Activated naive CD4-positive, alpha-beta T cell treated with anti-CD3 and anti-CD28 coated beads for 36 hours (primary cell): ENCODE measurements at places on chromosomes 4 and X. TPM values are rescaled to one million over a fixed set of nuclear protein-coding genes. Genes with fewer than 3 reads are reported as not detected.

SLC16A2 gene
- 0.19 TPM for total RNA-seq

SMIM10 gene
- total RNA-seq: 1.0 TPM

LONRF3 gene
- total RNA-seq: 5.4 TPM

DUSP9 gene
- total RNA-seq: not detected

- H3K36me3 ChIP-seq: no peaks in the 10 kb centered on the region
- no peaks in the 10 kb centered on the region for H3K27me3 ChIP-seq
- no peaks in the 10 kb centered on the region for H3K4me1 ChIP-seq
- H3K4me3 ChIP-seq: no peak overlapping the region
- DNase-seq: no peak
Observed at GRCh38 chrX:22603060-22603459, 330.3 kb downstream of the CBLL2 start.

DNA sequence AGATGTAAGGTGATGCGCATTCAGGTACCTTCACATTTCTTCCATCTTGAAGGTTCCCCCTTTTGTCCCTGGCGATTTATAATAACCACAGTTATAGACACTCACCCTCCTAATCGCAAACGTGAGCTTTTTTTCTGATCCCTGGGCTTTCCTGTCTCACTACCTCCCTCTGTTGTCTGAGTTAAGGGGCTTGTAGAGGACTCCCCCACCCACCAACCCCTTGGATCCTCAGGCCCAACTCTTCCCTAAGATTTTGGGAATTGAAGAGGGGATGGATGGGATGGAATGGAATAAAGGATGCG is 1.4 kb downstream of the CNKSR2 start:
- peaks cover 33% of the 10 kb centered on the region for H3K4me1 ChIP-seq
- no peak overlapping the region for H3K27ac ChIP-seq
- peak overlapping the region; percentile 92 for H3K4me3 ChIP-seq
- H3K36me3 ChIP-seq: no peaks in the 10 kb centered on the region
- peak; percentile 4 for DNase-seq

GRCh38 chr4:6878451-6879059 is 31.1 kb upstream of the TBC1D14 start:
- no peaks in the 10 kb centered on the region for H3K27me3 ChIP-seq
- no peak overlapping the region for H3K4me3 ChIP-seq

GRCh38 chr4:68373513-68373912 is 23.6 kb upstream of the YTHDC1 start:
- DNase-seq: peak; percentile 78
- H3K4me3 ChIP-seq: peak overlapping the region; percentile 65
- peak overlapping the region; percentile 24 for H3K27ac ChIP-seq
- H3K36me3 ChIP-seq: no peaks in the 10 kb centered on the region
- H3K27me3 ChIP-seq: no peaks in the 10 kb centered on the region

DNA sequence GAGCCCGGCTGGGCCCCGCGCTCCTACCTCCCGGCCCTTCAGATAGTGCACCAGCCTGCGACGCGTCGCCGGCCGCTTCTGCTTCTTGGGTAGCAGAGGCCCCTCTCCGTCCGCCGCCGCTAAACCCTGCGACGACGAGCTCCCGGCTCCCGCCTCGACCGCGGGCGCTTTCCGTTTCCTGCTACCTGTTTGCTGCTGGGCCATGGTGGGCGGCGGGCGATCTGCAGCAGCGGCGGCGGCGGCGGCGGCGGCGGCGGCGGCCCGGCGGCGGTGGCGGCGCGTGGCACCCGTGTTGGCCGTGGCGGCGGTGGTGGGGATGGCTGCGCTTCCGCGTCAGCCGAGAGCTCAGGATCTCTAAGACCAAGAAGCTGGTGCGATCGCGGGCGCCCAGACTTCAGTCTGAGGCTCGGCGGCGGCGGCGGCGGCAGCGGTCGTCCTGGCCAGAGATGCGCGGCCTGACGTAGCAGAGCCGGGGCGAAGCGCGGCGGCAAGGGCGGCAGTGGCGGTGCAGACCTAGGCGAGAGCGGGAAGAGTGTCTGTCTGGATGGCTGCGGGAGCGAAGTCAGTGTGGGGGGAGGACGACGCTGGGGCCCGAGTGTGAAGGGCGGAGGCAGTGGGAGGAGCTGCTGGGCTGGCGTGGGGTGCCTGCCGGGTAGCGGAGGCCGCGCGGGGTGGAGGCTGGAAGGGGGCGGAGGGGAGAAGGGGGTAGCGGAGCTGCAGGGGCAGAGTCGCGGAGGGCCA is at the start of gene DCAF12L2:
Gene DCAF12L2, minus strand, starts transcription at position 569 of the 741 bp plus-strand sequence. Its CDS starts 365 bp downstream, at position 204.
- H3K36me3 ChIP-seq: no peaks in the 10 kb centered on the region
- H3K27me3 ChIP-seq: peaks cover 24% of the 10 kb centered on the region
- H3K27ac ChIP-seq: no peak within 1 kb of the TSS

GRCh38 chr4:53479736-53480525 is 102.5 kb downstream of the FIP1L1 start:
- no peak overlapping the region for H3K27ac ChIP-seq
- H3K36me3 ChIP-seq: no peaks in the 10 kb centered on the region
- peaks cover 17% of the 10 kb centered on the region for H3K27me3 ChIP-seq
- no peak overlapping the region for H3K4me3 ChIP-seq
- no peak for DNase-seq
- H3K4me1 ChIP-seq: no peaks in the 10 kb centered on the region

DNA sequence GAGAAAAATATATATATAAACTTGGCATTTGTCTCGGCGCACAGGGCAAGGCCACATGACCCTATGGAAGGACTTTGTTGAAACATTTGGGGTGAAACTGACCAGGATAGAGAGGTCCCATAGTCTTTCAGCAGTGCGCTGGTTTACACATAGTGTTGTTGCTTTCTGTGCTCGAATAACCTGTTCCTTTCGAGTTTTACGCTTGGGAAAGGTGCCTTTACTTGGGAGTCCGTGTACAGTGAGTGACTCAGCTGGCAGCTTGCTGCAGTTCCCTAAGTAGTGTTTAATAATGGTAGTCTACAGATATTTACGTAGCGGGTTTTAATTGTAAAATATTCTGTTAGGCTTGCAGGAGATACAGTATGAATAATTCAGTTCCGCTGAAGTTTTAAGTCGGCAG is 578 bp downstream of the APOOL start:
- H3K27ac ChIP-seq: peak overlapping the region; percentile 71
- no peak for DNase-seq
- H3K4me3 ChIP-seq: peak overlapping the region; percentile 84
- peaks cover 4% of the 10 kb centered on the region for H3K36me3 ChIP-seq
- H3K27me3 ChIP-seq: no peaks in the 10 kb centered on the region

GRCh38 chr4:23759066-23759465 is 130.8 kb downstream of the PPARGC1A start:
- no peak overlapping the region for H3K4me3 ChIP-seq
- H3K4me1 ChIP-seq: no peaks in the 10 kb centered on the region
- DNase-seq: no peak

DNA sequence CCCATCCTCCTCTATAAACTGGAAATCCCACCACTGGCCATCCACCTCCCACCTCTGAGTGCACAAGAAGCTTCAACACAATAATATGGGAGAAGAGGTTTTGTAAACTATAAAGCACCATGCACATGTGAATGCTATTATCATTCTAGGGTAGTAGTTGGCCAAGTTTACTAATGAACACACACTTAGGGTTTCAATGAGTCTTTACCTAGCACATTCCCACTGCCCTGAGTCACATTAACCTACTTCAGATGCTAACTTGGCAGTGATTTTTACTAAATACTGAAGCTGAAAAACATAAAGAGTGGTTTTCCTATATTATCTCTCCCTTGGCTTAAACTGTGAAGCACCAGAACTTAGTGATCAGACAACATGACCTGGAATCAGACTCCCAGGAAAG is 93.9 kb downstream of the SH3KBP1 start:
- no peak for DNase-seq
- H3K27me3 ChIP-seq: no peaks in the 10 kb centered on the region
- peaks cover 10% of the 10 kb centered on the region for H3K36me3 ChIP-seq
- peaks cover 63% of the 10 kb centered on the region for H3K4me1 ChIP-seq
- H3K27ac ChIP-seq: peak overlapping the region; percentile 56

DNA sequence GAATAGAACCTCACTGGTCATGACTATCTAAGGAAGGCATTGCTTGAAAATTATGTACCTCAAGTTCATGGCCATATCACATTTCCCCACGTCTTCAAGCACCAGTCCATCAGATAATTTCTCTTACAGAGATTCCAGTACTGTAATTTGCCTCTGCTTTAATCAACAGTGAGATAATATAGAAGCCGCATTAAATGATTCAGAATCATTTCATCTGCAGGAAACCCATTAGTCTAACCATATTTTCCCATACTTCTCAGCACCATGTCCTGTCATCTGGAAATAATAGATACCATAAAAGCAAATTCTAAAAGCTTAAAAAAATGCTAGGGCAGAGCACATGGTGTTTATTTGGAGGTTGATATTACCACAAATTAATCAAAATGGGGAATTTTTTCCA is 310.3 kb upstream of the SLIT2 start:
- H3K4me1 ChIP-seq: no peaks in the 10 kb centered on the region
- no peak overlapping the region for H3K27ac ChIP-seq
- DNase-seq: no peak
- no peak overlapping the region for H3K4me3 ChIP-seq
- no peaks in the 10 kb centered on the region for H3K36me3 ChIP-seq

GRCh38 chr4:185787926-185788679 is 23.9 kb downstream of the SORBS2 start:
- no peak overlapping the region for H3K4me3 ChIP-seq
- DNase-seq: no peak
- H3K27me3 ChIP-seq: peaks cover 7% of the 10 kb centered on the region
- peaks cover 4% of the 10 kb centered on the region for H3K4me1 ChIP-seq

GRCh38 chrX:101564651-101565050 is 14.3 kb downstream of the ARMCX1 start:
- H3K4me3 ChIP-seq: no peak overlapping the region
- H3K4me1 ChIP-seq: no peaks in the 10 kb centered on the region
- no peak for DNase-seq
- H3K27ac ChIP-seq: no peak overlapping the region
- H3K36me3 ChIP-seq: no peaks in the 10 kb centered on the region
- H3K27me3 ChIP-seq: no peaks in the 10 kb centered on the region

DNA sequence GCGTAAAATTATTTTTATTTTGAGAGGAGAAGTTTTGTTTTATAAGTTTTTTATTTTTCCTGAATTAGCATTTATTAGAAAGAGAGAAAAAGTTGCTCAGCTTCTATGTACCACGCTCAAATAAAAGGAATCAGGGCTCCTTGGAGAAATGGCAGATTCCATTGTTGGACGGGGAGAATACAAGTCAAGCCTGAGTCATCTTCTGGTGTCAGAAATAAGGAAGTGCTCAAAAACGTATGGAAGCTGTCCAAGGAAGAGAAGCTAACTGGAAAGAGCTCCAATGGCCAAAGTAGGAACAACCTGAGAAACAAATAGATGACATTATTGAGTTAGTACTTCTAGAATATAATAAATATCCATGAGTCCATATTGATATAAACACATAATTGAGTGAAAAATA is 89.3 kb upstream of the NEIL3 start:
- H3K4me1 ChIP-seq: no peaks in the 10 kb centered on the region
- H3K27ac ChIP-seq: no peak overlapping the region
- no peak for DNase-seq
- H3K27me3 ChIP-seq: peaks cover 4% of the 10 kb centered on the region
- H3K4me3 ChIP-seq: no peak overlapping the region

DNA sequence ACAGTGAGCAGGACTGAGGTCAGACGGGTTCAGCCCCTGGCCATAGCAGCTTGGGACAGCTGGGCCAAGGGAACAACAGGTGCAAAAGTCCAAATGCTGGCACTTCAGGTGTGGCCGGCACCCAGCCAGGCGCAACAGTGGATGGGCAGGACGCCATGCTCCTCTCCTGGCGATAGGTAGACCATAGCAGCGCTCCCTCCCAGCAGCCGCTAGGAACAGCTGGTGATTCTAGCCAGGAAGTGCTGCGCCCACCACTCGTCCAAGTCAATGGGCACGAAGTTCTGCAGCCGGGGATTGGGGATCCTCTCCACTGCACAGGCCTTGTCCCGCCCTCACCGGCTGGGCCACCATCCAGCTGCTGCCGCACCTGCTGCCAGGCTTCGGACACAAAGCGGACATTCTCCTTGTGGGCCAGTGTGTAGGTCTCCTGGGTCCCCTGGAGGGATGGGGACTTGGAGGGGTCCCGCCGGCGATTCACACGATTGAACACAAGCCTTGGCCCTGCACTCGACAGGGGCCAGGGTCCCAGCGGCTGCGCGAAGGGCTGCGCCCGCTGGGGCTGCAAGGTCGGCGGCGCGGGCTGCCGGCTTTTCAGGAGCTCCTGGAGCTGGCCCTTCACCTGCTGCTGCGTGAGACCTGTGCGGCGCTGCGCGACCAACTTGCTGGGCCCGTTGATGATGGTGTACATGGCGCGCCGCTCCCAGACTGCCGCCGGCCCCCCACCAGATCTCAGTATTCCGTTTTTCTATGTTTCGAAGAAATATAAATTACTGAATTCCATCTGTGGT is 227.5 kb upstream of the STK26 start:
- H3K4me1 ChIP-seq: no peaks in the 10 kb centered on the region
- H3K36me3 ChIP-seq: peaks cover 26% of the 10 kb centered on the region
- no peaks in the 10 kb centered on the region for H3K27me3 ChIP-seq
- H3K4me3 ChIP-seq: no peak overlapping the region
- H3K27ac ChIP-seq: no peak overlapping the region

- H3K4me3 ChIP-seq: no peak overlapping the region
- no peaks in the 10 kb centered on the region for H3K36me3 ChIP-seq
- DNase-seq: no peak
- no peaks in the 10 kb centered on the region for H3K27me3 ChIP-seq
- H3K27ac ChIP-seq: no peak overlapping the region
Observed at GRCh38 chr4:17773135-17773698, 8.2 kb downstream of the FAM184B start.

- no peak for DNase-seq
- no peaks in the 10 kb centered on the region for H3K4me1 ChIP-seq
- no peak overlapping the region for H3K27ac ChIP-seq
- no peaks in the 10 kb centered on the region for H3K27me3 ChIP-seq
Observed at GRCh38 chrX:36241397-36241796, 321.9 kb downstream of the CFAP47 start.

DNA sequence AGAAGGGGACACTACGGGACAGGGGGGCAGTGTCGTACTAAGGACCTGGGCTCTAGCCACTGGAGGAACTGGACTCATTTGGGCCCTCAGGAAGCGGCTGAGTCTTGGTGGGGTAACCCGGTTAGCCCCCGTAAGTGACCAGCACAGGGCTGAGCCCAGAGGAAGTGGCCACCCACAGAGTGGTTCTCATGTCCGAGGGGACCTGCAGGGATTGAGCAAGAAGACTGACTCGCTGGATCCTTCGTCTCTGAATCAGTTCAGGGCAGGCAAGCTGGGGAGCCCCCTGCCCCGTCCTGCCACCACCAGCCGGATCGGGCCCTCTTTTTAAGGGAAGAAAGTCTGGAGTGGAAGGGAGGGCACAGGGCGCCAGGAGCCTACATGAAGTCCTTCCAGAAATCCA is 719 bp upstream of the BGN start:
- no peaks in the 10 kb centered on the region for H3K36me3 ChIP-seq
- peaks cover 2% of the 10 kb centered on the region for H3K4me1 ChIP-seq

- no peaks in the 10 kb centered on the region for H3K36me3 ChIP-seq
- no peaks in the 10 kb centered on the region for H3K27me3 ChIP-seq
- H3K4me1 ChIP-seq: no peaks in the 10 kb centered on the region
Observed at GRCh38 chr4:163681208-163681821, 186.8 kb downstream of the TMA16 start.

GRCh38 chr4:125200556-125200955 is 114.2 kb upstream of the FAT4 start:
- no peaks in the 10 kb centered on the region for H3K36me3 ChIP-seq
- H3K27ac ChIP-seq: no peak overlapping the region
- no peak for DNase-seq
- no peaks in the 10 kb centered on the region for H3K4me1 ChIP-seq
- H3K4me3 ChIP-seq: no peak overlapping the region
- H3K27me3 ChIP-seq: no peaks in the 10 kb centered on the region
